ENCODE measurements at places on chromosomes 5 and 9.
A peak's percentile ranks its signal among the peaks of the same experiment; 100 is the strongest.

DNA sequence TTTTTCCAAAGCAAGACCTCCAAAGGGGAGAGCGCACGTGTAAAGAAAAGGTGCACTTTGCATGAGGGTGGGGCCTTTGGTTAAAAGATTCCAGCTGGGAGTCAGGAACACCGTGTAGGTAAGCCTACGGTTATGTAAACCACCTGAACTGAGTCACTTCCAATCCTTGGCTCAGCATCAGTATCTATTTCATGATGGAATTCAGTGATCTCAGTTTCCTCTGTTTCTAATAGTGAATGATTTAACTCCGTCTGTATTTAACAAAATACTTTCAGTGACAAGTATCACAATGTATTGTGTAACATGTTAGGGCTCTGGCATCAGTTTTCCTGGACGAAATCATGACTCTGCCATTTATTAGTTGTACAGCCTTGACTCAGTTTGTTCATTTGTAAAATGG, 1.3 kb upstream of the SVEP1 start:
- no peak for DNase-seq

DNA sequence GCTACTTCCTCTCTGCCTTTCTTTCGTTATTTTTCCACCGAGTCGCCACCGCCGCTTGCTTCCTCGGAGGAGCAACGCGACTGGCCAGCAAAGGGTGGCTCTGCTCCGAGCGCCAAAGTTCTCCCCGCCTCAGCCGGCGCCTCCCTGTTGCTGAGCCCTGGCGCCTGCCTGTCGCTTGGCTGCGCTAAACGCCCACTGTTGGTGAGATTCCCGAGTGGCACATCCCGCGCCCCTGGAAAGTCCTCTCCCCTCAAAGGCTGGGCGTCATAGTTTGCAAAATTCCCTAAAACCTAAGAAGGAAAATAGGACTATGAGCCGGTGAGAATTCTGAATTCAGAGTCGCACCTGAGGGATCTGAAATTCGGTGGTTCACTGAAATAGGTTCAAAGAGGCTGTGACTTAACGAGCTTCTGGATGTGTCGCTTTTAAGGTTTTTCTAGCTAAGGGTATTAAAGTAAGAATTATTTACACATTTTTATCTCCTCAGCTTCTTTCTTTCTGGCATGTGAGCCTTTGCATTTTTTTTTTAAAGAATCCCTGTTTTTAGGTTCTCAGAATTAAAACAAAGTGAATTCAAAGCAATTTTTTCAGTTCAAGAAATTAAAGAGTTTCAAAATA, at the start of gene GRIN3A:
Gene GRIN3A (minus strand): TSS at position 82 of the 618 bp plus-strand sequence. CDS start 668 bp downstream, outside the sequence.
- peak; percentile 36 for DNase-seq

GRCh38 chr5:59660737-59661136, 232.8 kb downstream of the PDE4D start:
- DNase-seq, result no peak

DNA sequence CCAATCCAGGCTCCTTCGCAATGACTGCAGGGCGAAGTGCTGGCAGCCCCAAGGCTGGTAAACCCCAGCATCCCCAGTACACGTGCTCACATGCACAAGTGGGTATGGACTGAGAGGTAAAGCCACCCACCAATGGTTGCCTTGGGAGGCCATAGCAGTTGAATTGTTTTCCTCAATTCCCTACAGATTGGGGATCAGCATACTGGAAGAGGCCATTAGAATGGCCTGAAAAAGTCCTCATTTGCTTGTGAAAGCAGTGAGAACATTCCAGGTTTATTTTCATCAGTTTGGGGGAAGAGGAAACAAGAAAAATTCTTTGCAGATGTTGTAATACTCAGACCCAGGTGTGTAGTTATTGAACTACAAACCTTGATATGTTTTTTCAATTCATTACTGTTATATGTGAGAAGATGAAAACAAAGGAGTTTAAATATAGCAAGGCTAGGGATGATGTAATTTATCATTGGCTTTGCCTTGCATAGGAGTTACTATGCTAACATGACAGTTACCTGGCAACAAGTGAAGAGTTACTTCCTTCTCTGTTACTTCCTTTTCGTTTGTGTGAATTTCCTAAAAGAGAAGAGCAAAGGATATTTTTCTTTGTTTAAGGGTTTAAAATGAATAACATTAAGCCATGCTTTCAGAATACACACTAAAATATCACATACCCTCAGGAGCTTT, 36.4 kb downstream of the MTMR12 start:
- DNase-seq, result no peak

GRCh38 chr5:57102905-57103255, 71.0 kb upstream of the GPBP1 start:
- no peak for DNase-seq

DNA sequence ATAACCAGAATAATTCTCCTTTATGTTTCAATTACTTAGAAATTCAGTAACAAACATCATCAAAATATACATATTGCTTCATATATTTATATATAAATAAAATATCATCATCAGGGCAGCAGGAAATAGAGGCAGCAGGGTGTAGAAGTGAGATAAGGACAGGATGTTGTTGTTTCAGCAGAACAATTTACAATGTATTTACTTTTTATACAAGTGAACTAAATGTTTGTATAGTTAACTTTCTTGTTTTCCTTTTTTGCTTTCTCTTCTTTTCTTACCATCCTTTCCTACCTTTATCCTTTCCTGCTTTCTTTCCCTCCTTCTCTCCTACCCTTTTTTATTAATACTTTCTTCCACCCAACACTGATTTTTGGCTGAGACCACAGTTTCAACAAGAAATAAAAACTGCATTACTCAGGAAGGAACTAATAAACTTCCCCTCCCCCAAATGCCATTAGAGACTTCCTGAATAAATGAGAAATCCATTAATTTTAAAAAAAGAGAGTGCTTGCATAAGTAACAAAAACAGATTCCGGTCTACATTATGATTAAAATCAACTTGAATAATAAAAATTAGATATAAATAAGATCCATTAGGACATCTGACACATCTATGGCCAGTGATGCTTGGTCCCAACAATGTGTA, 159.8 kb upstream of the ACOT12 start:
- no peak for DNase-seq

GRCh38 chr5:126374109-126374416, 49.1 kb upstream of the GRAMD2B start:
- no peak for DNase-seq

- DNase-seq, result peak; percentile 7
Measured at GRCh38 chr9:18331808-18332209, 142.1 kb upstream of the ADAMTSL1 start.

- no peak for DNase-seq
Measured at GRCh38 chr5:66498791-66499207, 97.4 kb upstream of the MAST4 start.

DNA sequence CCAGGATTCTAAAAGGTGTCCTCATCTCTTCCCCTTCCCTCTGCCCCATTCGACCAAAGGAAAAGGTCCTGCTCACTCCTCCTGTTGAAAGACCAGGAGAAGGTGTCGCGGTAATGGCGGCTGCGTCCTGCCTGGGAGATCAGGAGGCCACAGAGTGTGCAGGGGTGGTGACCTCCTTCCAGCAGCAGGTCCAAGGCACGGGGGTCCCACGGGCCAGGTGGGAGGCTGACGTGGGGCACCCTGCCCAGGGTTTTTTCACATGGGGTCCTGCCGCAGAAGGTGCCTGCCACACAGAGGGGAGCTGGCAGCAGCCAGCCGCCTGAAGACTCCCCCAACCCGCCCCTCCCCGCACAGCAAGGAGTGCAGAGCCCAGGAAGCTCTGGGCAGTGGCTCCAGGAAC, 22.2 kb upstream of the ADAMTS2 start:
- no peak for DNase-seq

- no peak for DNase-seq
Measured at GRCh38 chr5:40413743-40414142, 266.0 kb upstream of the PTGER4 start.

DNA sequence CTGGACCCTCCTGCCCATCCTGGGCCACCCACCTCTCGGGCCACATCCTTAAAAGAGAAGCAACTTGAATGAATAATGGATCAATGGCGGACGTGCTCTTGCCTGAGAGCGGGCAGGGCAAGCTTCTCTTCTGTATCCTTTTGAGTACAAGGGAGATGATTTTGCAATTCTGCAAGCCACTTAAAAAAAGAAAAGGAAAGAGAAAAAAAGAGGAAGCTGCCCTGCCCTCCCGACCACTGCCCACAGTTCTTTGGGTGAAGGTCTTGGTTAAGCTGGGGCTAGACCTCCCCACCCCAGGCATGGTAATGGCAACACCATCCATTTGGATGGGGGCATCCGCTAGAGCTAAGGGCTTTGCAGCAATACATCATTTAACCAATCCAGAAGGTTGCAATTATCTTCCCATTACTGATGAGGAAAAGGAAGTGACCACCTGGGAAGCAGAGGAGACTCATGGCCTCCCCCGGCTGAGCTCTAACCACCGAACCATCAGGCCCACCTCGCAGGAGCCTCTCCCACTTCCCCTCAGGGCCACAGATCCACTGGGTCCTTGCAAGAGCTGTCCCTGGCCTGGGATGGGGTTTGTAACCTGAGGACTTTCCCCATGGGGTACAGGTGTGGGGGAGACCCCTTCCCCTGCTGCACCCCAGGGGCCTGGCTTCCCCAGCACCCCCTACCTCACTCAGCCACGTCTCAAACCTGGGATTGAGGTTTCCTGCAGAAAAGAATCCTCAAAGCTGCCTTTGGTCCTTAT, 27.8 kb upstream of the LAMC3 start:
- DNase-seq, result no peak

DNA sequence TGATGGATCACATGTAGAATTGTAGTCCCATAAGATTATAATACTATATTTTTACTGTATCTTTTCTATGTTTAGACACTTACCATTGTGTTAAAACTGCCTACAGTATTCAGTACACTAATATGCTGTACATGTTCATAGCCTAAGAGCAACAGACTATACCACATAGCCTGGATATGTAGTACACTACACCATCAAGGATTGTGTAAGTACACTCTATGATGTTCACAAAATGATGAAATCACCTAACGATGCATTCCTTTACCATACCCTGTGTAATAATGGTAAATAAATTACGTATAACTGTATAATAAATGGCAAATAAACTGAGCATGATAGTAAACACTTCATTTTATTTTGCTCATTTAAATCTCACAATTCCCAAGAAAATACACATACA, 60.3 kb downstream of the RICTOR start:
- no peak for DNase-seq

GRCh38 chr9:7342229-7342628, 457.3 kb downstream of the DMAC1 start:
- peak; percentile 15 for DNase-seq

DNA sequence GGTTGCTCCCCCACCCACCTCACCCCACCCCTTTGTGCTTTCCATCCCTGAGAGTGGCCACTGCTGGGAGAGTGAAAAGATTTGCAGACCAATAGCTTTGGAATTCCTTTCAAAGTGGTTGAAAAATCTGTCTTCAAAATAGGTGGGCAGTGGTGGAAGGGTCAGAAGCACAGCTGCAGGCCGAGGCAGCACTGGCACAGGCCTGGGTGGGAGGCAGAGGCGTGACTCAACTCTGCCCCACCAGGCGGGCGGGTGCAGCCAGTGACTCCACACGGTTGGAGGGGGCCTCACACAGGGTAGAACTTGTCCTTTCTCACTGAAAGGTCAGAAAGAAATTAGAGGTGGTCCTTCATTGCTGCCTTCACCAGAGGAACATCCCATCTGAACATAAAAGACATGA, 214.9 kb upstream of the TBCA start:
- DNase-seq, result no peak

- DNase-seq, result no peak
Measured at GRCh38 chr9:33202552-33203201, 35.5 kb upstream of the B4GALT1 start.

- no peak for DNase-seq
Measured at GRCh38 chr5:103800741-103801495, 238.3 kb upstream of the NUDT12 start.

GRCh38 chr5:109953761-109954160, 264.0 kb downstream of the MAN2A1 start:
- no peak for DNase-seq

DNA sequence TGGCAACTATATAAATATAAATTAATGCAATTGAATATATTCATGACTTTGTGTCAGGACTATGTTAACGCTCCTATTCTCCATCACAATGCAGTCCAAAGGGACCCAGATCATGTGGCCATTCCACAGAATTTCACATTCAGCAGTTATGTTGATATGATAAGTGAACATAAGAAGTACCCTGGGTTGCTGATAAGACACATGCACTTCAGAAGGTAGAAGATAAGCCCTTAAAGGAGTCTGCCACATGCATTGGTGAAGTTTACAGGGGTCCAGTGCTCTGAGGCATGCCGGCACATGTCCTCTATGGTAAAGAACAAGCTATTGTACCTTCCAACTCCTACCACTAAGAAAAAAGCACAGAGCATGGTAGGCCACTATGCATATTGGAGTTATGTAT, 76.4 kb downstream of the PHAX start:
- no peak for DNase-seq

- no peak for DNase-seq
Measured at GRCh38 chr5:172910828-172911627, 48.2 kb upstream of the RPL26L1 start.

- no peak for DNase-seq
Measured at GRCh38 chr5:178143901-178144300, 9.8 kb downstream of the NHP2 start.

DNA sequence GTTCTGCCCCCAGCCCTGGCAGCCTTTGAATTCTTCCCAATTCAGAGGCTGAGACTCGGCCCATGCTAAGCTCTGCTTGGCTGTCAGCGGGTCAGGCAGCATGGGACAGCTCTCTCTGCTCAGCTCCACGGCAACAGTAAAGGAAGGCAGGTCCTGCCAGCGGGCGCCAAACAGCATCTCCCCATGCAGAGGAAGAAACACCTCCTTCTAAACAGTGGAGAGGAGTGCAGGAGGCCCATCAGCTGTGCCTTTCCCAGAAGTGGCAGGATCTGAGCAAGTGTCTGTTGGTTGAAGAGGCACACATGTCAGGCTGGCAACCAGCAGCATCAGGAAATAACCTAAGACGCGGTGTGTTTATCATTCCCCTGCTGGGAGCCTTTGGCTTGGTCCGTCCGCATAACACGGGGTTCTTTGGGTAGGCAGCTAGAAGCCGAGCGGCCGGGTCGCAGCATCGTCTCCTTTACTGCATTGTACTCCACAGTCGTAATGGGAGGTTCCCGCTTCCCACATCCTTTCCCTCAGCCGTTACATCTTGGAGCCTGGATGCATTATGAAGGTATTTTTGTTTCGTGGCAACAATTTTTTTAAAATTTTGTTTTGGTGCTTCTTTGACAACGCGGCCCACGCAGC, 42.7 kb upstream of the NCS1 start:
- DNase-seq, result no peak

GRCh38 chr9:121863955-121864354, 212.5 kb downstream of the DAB2IP start:
- DNase-seq, result no peak

DNA sequence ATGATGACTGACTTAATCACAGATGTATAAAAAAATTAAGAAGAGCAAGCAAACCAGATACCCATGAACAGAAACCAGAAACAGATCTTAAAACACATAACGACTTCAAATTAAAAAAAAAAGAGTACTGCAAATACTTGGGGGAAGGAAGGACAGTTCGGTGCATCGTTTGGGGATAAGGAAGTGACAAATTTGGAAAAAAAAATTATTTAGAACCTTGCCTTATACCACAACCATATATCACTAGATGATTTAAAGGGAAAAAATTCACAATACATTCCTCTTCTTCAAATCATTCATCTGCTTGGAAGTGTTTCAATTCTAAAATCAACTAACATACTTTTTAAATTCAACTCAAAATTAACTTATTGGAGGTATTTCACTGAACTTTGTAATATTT, 1038.6 kb upstream of the DMAC1 start:
- DNase-seq, result no peak

All from DMS79 treated with DMSO at 0.1 percent for 48 hours (cell line).